Activated CD4-positive, CD25-positive, alpha-beta regulatory T cell treated with anti-CD3 and anti-CD28 coated beads, Interleukin-2, amount 50 U/mL, for 16 hours (primary cell): ENCODE measurements at places on chromosomes 3 and 15.

GRCh38 chr15:60218256-60218655, 179.5 kb downstream of the ANXA2 start:
- no peak for DNase-seq

DNA sequence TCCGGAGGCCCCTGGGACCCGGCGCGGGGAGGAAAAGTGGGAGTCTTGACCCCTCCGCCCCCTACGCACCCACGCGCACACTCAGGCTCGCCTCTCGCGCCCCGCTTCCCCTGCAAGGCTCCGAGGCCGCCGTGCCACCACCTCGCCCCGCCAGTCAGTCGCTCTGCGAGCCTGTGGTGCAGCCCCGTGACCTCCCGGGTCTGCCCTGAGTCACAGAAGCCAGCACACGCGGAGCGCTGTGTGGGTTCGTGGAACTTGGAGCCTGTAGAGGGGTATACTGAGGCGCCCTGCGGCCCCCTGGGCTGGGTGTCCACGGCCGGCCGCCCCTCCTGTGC, 380 bp upstream of the ALS2CL start:
- DNase-seq = peak; percentile 17

DNA sequence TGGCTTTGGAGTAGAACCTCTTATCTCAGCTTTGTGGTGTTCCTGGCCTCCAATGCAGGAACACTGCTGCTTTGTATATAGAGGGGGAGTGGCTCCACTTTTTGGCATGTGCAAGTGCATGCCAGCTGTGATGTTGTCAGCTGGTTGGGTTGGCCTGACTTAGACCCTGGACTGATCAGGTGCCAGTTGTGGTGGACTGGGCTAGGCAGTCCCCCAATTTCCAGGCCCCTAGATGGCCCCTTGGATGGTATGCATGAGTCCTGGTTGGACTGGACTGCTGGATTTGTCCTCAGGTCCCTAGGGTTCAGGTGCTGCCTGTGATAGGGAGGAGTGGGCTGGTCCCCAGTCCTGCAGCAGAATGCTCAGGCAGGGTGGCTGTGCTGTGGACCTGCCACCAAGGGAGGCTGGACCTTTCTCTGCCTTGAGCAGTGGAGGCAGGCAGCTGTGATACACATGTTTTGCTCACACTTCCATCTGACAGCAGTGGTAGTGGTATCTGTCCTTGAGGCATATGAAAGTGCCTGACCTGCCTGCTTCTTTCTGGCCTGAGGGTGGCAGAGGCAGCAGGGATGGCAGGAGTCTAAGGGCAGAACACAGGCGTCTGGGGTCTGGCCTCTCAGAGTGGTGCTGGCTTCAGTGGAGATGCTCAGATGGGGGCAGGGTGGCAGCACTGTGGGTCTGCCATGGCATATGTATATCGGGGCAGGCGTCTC, 74.8 kb downstream of the STXBP5L start:
- no peak for DNase-seq

GRCh38 chr3:155763870-155764463, 19.1 kb upstream of the PLCH1 start:
- DNase-seq = no peak

- DNase-seq = no peak
These were observed 66.0 kb downstream of the PLD1 start for GRCh38 chr3:171744158-171744741.
